ENCODE measurements at places on chromosomes 7 and 10.

DNA sequence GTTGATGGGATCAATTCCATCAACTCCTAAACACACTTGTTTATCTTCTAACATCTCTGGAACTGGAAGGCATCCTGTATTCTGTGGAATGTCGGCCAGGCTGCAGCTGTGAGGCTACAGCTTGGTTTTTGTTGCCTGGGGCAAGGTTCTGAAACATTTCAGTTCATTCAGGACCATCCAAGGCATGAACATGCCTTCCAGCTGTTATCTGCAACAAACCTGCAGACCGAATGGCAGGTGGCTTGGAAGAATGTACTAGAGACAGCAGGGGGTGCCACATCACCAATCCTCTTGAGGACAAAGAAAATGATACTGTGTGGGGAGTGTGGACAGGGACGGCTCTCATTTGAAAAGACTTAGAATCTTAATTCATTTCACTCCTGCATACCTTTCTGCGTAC lies 12.4 kb downstream of the PAPOLB start:
- no peak for DNase-seq

- no peak for DNase-seq
Measured at GRCh38 chr10:97744405-97745035, 7.6 kb downstream of the ZFYVE27 start.

GRCh38 chr7:35492451-35493175 lies 202.3 kb downstream of the HERPUD2 start:
- DNase-seq = no peak

- no peak for DNase-seq
Measured at GRCh38 chr7:99132595-99133321, 11.2 kb downstream of the SMURF1 start.

DNA sequence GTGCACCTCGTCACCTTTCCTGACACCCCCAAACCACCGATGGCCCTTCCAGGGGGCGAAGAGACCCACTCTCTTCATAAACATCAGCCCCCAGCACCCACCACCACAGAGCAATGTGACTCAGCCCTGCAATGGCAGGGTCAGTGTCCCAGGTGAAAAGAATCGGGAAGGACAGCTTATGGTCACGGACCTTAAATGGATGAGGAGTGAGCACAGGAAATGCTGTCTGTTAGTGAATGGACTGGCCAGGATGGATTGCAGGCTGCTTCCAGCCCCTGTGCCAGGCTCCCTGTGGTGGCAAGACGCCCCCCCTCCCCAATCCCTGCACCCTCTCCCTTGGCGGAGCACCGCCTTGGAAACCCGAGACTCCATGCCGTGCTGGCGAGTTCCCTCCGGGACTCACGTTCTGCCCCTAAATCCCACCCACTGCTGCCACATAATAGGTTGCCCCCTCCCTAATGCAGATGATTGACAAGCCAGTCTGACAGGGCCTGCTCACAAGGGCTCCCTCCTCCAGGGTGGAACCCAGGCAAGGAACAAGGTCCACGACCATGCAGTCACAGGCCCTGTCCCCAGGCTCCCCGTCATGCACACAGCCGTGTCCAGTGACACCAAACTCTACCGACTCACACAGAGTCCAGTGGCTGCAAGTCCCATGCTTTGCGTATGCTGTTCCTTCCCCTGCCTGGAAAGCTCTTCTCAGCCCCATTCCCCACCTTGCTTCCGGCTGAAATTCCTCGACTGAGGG lies 7.3 kb downstream of the ASB13 start:
- DNase-seq = no peak

DNA sequence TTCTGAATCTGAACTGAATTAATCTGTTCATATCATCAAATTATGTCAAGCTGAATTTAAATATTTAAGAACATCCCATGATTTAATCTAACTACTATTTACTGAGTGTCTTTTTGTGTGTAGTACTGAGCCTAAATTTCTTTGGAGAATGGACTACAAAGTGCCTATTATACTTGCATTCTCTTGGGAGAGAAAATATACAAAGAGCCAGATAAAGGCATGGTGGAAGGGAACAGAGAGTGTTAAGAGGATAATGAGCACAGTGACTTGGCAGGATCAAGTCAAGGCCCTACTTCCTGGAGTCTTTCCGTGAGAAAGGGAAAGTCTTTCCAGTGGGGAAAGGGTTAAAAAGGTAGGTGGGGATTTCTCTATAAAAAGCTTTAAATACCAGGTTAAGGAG lies 15.0 kb downstream of the TNKS2 start:
- no peak for DNase-seq

- no peak for DNase-seq
Measured at GRCh38 chr7:44280636-44280992, 44.8 kb downstream of the CAMK2B start.

DNA sequence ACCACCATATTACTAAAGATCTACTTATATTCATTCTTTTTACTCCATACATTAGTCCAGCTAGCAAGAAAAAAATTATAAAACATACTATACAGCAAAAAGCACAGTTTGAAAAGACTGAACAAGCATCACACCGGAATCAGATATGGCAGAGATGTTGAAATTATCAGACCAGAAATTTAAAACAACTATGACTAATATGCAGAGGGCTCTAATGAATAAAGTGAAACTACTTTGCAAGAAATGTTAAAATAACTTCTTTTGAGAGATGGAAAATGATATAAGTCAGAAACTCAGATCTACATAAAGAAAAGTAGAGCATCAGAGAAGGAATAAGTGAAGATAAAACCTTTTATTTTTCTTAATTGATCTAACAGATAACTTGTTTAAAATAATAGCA lies 50.9 kb downstream of the SGCE start:
- no peak for DNase-seq

GRCh38 chr7:114051871-114052331 lies 133.1 kb upstream of the PPP1R3A start:
- no peak for DNase-seq

DNA sequence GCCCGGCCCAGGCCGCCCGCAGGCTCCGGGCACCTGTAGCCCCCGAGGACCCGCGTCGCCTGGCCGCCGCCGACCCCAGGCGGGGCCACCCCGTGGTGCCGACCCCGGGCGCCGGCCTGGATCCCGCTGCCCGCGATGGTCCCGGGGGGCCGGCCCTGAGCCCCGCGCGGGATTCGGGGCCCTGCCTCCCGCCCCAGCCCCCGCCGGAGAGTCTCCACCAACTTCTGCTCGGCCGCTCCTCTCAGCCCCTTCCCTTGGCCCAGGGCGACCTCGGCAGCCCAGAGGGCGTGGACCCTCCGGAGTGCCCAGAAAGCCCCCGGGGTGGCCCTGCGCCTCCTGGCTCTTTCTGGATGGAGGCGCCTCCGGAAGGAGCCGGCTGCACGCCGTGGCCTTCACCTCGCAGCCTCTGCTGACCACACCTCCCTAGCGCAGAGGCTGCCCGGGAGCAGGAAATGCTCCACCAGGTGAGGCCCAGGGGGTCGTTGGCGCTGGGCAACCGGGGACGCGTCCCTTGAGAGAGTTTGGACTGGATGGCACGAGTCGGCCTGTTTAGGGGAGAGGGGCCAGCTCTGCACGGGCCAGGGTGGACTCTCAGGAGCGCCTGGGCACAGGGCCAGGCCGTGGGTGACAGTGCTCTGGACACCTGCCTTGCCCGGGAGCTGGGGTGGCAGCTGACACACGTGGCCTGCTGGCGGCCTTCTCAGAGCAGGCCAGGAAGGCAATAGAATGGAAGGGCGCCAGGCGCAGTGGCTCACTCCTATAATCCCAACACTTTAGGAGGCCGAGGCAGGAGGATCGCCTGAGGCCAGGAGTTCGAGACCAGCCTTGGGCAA lies 529 bp downstream of the ZNF853 start:
- no peak for DNase-seq

DNA sequence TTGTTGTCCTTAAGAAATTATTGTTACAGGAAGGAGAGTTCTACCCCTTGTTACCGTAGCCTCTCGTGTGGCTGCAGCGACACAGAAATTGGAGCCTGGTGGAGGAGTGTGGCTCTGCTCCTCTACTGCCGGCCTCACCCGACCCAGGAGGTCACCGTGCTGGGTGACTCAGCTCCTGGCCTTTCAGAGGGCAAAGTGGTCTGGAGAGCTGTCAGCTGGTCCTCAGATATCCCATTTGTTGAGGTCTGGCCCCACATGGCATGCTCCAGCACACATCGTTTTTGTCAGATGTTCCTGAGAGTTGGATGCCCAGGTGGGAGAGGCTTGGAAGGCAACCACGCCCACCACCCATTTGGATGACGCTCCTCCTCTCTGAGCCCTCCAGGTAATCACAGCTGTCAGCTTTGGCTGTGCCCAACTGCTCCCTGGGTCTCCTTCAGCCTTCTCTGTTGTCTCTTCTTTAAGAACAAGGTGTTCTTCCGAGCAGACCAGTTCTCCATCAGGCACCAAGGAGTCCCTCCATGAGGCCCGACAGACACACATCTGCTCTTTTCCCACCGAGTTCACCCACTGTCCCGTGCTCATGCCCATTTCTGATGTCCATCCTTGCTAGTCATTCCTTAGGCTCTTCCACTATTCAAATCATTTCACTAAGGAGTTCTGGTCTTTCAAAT lies 80.3 kb downstream of the RAMP3 start:
- DNase-seq = no peak

DNA sequence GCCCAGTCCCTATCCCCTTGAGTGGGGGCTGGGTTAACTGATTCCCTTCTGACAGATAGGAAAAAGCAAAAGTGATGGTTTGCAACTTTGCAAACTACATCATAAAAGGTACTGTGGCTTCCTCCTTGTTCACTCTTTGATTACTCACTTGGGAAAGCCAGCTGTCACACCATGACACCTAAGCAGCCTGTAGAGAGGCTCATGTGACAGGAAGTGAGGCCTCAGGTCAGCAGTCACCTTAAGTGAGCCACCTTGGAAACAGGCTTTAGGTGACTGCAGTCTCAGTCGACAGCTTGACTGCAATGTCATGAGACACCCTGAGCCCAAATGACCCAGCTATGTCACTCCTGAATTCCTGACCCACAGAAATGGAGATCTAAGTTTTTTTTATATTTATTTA lies 4.3 kb upstream of the CHCHD2 start:
- DNase-seq = no peak

- no peak for DNase-seq
Measured at GRCh38 chr7:106717955-106718871, 57.3 kb upstream of the CCDC71L start.

DNA sequence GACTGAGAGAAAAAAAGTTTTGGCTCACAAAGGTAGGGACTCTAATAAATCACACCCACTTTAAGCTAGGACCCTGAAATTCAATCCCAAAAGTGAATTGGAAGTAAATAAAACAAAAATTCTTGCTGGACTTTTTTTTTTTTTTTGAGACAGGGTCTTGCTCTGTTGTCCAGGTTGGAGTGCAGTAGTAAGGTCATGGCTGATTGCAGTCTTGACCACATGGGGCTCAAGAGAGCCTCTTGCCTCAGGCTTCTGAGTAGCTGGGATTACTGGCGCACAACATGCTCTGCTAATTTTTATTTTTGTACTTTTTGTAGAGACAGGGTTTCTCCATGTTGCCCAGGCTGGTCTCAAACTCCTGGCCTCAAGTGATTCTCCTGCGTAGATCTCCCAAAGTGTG lies 5.0 kb upstream of the LUC7L2 start:
- DNase-seq = no peak

DNA sequence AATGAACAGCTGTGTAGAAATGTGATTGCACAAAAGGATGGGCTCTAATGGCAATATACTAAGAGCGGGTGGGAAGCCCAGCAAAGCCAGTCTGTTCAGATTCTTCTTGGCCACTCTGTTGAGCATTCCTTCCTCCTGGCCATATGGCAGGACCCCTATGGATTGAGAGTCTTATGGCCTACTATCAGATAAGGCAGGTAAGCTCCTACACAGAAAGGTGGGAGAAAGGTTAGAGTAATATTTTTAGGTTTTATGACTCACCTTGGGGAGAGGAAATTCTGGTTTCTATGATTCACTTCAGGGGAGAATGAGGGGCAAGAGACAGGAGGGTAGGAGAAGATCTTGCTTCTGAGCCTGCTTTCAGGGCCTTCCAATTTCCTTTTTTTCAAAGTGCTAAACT lies 15.1 kb upstream of the AKR1B10 start:
- no peak for DNase-seq

- no peak for DNase-seq
Measured at GRCh38 chr10:110932505-110933180, 13.2 kb downstream of the SHOC2 start.

DNA sequence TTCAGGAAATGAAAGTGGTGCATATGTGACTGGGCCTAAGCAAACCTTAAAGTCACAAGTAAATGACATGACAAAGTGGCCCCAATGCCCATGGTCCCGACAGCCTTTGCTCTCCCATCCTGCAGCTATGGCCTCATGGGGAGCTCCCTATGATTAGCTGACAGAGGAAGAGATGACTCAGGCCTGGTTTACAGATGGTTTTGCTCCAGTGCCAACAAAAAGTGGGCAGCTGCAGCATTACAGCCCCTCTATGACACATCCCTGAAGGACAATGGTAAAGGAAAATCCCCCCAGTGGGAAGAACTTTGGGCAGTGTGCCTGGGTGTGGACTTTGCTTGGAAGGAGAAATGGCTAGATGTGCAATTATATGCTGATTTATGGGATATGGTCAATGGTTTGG lies 105.1 kb upstream of the ADCY1 start:
- DNase-seq = no peak

DNA sequence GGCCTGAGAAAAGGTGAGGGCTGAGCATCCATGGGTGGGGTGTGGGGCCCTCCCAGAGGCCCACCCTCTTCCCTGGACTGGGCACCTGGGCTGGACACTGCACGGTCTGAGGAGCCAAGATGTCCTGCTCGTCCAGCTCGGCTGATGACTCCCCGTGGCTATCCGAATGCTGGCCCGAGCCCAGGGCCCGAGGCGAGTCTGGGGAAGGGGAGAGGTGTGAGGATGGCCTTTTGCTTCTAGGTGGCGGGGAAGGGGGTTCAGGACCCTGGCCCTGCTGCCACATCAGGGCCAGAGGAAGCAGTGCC lies 7.1 kb downstream of the NACAD start:
- DNase-seq = no peak

DNA sequence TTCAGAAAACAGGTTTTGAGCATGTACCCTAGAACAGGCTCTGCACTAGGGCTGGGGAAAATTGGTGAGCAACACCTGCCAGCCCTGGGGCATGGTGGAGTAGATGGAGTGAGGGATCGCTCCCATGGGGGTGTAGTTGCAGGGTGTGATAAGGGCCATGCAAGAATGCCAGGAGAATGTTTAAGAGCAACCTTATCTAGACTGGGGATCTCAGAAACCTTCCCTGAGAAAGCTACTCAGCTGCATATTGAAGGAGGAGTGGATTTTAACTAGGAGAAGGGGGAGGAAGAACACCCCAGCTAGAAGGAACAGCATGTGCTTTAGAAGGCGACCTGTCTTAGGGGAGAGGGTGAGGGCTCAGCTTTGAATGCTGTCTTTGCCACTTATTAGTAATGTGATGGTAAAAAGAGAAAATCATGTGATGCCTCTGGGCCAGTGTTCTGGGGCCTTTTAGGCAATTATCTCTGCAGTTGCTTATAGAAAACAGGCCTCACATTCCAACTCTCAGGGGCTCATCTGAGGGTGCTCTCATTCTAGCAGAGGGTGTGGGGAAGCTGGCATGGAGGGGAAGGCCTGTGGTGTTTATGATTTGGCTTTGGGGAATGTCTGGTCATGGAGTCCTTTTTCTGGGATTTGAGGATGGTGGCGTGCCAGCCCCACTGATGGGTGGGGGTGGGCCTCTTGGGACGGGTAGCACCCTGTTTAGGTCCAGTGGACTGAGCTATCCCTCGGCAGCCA lies 225.4 kb downstream of the BMPER start:
- no peak for DNase-seq

GRCh38 chr10:100743626-100744135 lies 1.7 kb upstream of the PAX2 start:
- no peak for DNase-seq

GRCh38 chr10:34580643-34581042 lies 234.5 kb downstream of the PARD3 start:
- no peak for DNase-seq

- no peak for DNase-seq
Measured at GRCh38 chr7:100049441-100050291, at the start of gene ZSCAN21. TSS of gene ZSCAN21 (plus strand) at chr7:100049774. CDS start at chr7:100057007, 7,233 bp downstream.

GRCh38 chr10:45553155-45553554 lies 119.4 kb downstream of the ZFAND4 start:
- DNase-seq = no peak

Data from NCI-H2081 treated with DMSO at 0.1 percent for 48 hours (cell line).